GDM1 (cell line): ENCODE measurements at places on chromosomes 6 and 20.

- no peak for DNase-seq
Measured at GRCh38 chr20:39421571-39422105, 459.5 kb downstream of the DHX35 start.

DNA sequence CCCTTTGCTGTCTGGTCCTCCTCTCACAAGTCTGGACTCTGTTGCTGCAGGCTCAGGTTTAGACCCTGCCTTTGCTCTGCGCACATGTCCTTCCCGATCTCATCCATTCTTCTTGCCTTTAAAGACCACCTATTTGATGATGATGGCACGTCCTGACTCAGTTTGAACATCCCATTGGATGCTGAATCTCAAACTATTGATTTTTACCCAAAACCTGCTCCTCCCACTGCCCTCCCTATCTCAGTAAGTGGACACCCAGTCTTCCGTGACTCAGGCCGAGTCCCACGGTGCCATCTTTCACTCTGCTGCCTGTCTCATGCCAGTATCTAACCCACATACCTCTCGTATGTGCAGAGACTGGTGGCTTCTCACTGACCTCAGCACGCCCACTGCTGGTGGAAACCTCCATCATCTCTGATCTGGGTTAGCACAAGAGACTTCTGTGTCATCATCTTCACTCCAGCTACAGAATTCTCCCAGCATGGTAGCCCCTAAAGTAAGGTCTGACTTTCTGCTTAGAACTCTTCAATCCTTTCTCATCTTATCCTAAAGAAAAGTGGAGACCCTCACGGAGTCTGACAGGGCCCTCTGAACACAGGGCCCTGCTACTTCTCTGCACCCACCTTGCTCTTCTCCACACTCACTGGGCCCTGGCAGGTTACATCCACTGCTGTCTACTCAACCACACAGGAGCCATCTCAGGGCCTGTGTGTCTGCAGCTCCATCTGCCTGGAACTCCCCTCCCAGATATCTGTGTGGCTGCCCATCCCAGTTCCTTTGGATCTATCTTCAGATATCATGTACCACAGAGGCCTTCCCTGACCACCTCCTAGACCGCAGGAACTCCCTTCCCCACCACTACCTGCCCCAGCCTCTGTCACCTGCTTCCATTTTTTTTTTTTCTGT, 387.1 kb upstream of the AGPAT4 start:
- DNase-seq = no peak

DNA sequence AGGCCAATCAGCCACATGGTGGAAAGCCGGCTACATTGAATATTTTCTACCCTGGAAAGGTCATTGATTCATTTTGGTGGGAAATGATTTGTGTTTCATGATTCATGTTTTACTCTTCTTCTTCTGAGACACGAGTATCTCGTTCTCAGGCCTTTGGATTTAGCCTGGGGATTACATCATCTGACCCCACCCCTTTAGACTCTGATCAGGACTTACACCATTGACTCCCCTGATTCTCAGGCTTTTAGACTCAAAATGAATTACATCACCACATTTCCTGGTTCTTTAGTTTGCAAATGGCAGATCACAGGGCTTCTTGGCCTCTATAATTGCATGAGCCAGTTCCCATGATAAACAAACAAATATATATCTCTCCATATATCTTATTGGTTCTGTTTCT, 228.8 kb downstream of the ADGRG6 start:
- no peak for DNase-seq

DNA sequence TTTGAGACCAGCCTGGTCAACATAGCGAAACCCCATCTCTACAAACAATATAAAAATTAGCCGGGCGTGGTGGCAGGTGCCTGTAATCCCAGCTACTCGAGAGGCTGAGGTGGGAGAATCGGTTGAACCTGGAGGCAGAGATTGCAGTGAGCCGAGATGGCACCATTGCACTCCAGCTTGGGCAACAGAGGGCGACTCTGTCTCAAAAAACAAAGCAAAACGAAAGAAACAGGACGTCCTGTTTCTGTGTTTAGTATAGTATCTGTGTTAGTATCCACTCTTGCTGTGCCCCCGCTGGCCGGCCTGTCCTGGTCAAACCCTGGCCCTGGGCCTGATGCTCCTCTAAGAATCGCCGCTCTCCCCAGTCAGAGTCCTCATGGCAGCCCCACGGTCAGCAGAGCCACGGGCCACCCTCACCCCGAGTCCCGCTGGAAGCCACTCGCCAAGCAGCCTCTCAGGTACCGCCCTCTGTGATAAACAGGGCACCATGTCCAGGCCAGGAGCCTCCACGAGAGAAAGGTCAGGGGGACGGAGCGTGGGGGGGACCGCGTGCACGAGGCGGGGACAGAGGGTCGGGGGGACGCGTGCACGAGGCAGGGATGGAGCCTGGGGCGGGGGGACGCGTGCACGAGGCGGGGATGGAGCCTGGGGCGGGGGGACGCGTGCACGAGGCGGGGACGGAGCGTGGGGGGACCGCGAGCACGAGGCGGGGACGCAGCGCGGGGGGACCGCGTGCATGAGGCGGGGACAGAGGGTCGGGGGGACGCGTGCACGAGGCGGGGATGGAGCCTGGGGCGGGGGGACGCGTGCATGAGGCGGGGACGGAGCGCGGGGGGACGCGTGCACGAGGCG, 384.5 kb downstream of the SMOC2 start:
- no peak for DNase-seq

DNA sequence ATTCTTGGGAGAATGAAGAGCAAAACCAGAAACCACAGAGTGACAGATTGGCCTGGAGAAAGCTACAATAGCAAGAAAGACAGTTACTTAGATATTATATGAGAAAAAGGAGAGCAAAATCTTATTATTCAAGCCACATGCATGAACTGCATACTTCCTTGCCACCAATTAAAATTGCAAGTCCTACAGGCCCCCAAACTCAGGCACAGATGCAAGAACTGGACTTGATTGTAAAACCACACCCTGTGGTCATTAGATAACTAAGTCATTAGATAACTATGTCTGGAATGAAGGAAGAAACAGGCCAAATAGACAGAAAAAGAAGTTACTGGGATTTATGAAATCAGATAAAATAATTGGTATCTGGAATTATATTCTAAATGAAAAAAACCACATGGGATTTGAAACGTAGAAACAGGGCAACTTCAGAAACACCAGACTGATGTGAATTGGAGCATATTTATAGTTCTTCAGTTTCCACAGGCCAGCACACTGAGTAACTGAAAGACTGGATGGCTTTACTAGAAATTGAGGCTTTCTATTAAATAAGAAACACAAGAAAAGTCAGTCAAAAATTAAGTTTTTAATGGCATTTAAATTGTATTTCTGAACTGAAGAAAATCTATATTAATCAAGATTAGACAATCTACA, 49.4 kb upstream of the CARMIL1 start:
- no peak for DNase-seq

DNA sequence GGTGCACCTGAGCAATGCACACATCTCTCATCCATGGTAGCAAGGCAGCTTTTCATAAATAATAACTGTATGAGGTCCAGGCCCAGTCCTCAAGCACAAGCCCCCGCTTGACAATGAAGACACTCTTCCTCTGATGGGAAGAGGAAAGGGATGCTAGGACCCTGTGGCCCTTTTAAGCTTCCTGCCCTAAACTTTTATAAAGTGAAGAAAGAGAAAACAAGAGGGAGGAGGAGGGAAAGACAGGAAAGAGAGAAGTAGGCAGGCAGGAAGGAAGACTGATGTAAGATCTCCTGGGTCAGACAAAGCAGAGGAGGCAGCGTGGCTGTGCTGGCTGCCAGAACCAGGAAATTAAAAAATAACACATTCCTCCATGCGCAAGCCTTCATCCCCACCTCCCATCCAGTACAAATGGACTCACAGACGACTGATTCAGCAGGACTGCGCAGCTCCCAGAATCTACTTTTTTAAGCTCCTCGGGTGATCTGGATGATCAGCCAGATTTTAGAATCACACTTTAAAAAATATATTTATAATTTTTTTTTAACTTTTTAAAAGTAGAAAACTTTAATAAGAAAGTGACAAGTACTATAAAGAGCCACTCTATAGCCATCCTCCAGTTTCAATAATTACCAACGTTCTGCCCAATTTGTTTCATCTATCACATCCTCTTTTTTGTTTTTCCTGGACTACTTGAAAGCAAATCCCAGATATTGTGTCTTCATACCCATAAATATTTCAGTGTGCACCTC, 16.5 kb downstream of the TNFAIP3 start:
- no peak for DNase-seq
